CD4-positive, alpha-beta T cell treated with Interleukin-17A for 1 hour (primary cell): ENCODE measurements at places on chromosomes 1 and 21.

DNA sequence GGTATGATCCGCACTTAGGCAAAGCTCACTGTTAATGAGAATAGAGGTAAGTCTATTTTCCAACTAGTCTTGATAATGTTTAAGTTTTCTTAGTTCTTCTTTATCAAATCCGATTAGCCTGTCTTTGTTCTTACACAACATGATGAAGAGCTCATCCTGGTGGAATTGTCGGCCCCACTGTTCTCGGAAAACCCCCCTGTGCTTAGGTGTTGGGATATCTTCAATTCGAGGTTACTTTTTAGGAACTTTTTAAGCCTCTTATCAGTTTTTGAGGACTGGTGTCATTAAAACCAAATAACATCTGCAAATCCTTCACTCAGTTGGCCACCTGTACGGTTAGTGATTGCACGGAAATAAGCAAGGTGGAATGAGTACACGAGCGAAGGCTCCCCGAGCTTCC is 60.7 kb upstream of the KIF26B start:
- DNase-seq, result no peak

GRCh38 chr1:116879478-116880133 is 30.1 kb upstream of the PTGFRN start:
- DNase-seq, result no peak

DNA sequence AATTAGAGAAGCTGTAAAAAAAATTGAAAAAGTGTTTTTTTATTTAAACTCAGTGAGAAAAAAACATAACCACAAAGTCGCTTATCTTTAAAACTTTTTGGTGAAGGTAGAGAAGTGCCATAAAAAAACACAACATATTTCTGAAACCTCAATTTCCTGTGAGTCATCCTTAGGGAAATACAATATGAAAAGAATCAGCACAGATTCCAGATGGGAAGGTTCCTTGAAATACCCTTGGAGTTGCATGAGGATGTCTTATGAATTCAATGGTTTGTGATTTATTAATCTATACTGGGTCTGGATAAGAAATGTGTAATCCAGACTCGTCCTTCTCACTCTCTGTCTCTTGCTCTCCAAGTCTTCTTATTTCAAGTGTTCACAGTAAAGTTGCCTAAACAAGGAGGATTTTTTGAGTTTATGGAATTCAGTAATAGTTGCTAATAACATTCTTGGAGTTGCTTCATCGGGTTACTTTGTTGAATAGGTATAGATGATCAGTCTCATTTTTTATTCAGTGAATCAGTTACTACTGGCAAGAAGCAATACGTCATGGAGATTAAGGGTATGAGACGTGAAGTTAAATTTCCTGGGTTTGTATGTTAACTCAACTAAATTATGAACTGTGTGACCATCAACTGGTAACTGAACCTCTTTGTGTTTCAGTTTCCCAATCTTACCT is 191.4 kb downstream of the KCNK2 start:
- no peak for DNase-seq

DNA sequence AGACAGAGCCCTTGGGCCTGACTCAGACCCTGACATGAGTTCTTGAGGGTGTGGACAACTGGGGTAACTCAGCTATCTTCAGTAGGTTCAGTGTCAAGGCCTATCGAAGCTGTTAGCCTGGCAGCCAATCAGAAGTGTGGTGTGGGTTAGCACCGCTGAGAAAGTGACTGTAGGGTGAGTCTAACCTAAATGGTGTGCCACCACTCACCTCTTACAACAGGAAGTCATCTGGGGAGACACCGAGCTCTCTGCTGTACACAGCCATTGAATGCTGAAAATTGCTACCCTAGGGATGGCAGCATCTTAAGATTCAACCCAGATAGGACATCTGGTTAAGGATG is 44.6 kb downstream of the RASSF5 start:
- DNase-seq, result peak; percentile 92

DNA sequence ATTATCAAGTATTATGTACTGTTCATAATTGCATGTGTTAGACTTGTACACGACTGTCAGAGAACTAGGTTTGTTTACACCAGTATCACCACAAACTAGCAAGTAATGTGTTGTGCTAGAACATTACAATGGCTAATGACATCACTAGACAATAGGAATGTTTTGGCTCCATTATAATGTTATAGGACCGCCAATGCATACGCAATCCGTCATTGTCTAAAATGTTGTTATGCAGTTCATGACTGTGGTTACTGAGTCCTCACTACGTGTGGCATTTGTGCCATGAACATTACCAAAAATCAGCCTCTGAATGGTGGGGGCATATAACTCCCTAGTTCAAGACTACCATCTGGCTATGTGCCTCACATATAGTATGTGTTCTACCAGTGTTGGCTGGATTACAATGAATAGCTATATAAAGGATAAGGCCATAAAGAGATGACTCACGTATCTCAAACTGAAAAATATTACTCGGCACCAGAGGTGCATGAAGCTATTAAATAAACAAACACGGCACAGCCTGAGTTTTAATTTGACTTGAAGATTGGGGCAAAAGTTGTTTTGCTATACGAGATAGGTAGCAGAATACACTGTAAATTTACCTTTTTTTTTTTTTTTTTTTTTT is 89.1 kb upstream of the COL24A1 start:
- DNase-seq, result no peak

DNA sequence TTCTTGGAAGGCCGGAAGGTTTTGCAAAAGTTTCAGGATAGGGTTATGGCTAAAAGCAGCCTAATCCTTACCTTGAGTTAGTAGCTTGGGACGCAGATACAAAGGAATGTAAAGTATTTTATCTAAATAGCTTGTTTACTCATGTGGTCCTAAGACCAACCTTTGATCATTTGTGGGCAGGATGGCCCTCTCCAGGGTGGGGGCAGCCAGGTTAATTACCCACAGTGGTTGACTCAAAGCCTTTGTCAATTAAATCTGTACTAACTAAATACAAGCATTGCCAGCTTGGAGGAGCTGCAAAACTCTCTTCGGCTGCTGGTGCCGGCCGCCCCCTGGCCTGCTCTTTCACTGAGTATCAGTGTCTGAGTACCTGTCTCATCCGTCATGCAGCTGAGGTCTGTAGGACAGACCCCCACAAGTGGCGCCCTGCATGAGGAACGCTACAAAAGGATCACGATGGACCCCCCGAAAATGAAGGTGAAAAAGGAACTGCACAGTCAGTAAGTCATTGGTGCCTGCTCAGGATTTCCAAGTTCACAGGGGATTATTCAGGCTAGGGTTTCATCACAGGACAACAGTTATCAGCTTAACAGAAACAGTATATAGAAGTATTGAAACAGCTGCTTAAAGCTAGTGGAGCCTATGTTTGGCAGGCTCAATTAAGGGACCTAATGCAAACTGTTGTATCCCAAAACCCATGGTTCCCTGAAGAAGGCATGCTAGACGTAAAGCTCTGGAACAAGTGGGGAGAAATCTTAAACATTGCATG is 212.5 kb upstream of the MAP1LC3C start:
- no peak for DNase-seq

- no peak for DNase-seq
These were observed 22.6 kb downstream of the NPL start for GRCh38 chr1:182811975-182812722.

GRCh38 chr1:212549503-212550017 is 59.0 kb upstream of the ATF3 start:
- no peak for DNase-seq

DNA sequence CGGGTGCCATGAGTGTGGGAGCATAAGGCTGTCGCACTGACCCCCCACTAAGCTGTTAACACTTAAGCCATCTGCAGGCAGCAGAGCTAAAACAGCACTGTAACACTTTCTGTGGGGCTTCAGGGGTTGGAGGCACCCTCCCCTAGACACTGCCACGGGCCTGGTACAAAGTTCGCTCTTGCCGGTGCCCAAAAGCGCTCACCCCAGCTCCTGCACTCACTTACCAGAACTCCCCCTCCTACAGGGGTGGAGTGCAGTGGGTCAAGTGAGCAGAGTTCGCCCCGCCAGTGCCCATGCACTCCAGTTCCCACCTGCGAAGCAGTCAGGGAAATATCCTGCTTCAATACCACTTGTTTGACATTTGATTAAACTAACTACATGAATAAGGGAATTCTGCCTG is 46.3 kb upstream of the CFAP298 start:
- no peak for DNase-seq

DNA sequence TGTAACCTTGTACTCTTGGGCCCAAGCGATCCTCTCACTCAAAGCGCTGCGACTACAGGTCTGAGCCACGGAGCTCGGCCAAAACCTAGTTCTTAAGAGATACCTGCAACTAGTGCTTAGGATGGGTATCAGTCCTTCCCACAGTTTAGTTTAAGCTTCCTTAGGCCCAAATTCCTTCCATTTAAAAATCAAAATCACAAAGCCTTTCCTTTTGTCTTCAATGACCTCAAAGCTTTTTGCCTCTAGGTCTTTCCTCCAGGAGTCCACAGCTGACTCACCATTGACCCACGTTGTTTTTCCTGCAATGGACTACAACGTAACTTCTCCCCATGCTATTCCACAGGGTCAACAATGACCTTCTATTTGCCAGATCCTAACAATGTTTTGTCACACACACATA is 64.0 kb downstream of the APP start:
- DNase-seq, result no peak

DNA sequence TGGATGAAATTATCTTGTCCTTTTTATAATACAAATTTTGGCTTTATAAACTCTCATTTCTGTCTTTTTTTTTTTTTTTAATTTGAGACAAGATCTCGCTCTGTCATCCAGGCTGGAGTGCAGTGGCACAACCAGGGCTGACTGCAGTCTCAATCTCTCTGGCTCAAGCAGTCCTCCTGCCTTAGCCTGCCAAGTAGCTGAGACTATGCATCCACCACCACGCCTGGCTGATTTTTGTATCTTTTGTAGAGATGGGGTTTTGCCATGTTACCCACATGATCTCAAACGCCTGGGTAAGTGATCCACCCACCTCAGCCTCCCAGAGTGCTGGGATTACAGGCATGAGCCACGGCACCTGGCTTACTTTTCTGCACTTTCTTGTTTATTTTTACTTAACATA is 7.5 kb downstream of the TOR1AIP1 start:
- no peak for DNase-seq

DNA sequence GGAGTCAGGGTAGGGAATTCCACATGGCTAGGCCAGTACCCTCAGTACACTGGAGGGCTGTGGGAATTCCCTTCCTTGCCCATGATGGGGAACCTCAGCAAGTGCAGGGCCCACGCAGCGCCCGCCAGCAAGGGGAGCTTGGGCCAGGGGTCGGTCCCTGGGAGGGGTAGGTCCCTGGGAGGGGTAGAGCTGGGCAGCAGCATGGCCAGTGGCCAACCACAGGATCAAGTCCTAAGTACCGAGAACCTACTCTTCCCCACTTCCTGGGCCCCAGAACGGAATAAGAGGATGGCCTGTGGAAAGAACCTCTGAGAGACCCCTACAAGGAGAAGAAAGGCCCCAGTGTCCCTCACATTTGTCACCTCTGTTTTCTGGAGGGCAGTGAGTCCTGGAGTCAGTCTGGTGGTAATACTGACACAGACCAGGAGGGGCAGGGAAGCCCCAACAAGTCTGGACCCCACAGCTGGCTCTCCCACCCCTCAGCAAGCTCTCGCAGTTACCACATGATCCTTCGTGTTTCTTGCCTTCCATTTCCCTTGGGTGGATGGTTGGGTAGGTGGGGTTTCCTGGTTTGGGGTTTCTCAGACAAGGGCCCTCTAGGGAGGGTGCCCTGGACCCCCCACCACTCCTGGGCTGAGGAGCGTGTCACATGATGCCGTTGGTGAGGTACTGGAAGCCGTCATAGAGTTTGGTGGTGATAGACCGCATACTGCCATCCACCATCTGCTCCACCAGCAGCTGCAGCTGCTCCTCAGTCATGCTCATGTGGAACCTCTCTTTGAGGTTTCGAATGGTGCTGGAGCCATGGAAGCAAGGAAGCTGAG is 10.3 kb downstream of the ZNF687 start:
- no peak for DNase-seq

DNA sequence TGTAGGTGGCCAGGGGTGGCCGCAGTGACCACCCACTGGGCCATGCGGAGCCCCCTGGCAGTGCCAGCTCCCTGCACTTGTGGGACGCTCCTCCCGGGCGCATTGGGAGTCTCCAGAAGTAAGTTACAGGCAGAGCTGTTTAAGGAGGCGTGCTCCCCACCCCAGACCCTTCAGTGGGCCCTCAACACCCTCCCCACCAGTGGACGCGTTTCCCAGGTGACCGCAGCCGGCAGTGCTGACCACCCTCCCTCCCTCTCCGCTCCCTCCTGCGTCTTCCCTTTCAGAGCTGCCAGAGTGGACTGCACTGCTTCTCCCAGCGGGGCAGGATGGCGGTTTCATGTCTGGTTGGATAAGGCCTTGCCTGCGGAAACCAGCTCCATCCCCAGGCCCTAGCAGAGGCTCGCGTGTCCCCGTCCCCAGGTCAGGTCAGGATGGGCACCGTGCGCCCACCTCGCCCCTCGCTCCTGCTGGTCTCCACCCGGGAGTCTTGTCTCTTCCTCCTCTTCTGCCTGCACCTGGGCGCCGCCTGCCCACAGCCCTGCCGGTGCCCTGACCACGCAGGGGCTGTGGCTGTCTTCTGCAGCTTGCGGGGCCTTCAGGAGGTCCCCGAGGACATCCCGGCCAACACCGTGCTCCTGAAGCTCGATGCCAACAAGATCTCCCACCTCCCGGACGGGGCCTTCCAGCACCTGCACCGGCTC is 1.1 kb downstream of the LRRC3 start:
- no peak for DNase-seq

- peak; percentile 50 for DNase-seq
These were observed 1.4 kb upstream of the FDPS start for GRCh38 chr1:155307247-155307740.

DNA sequence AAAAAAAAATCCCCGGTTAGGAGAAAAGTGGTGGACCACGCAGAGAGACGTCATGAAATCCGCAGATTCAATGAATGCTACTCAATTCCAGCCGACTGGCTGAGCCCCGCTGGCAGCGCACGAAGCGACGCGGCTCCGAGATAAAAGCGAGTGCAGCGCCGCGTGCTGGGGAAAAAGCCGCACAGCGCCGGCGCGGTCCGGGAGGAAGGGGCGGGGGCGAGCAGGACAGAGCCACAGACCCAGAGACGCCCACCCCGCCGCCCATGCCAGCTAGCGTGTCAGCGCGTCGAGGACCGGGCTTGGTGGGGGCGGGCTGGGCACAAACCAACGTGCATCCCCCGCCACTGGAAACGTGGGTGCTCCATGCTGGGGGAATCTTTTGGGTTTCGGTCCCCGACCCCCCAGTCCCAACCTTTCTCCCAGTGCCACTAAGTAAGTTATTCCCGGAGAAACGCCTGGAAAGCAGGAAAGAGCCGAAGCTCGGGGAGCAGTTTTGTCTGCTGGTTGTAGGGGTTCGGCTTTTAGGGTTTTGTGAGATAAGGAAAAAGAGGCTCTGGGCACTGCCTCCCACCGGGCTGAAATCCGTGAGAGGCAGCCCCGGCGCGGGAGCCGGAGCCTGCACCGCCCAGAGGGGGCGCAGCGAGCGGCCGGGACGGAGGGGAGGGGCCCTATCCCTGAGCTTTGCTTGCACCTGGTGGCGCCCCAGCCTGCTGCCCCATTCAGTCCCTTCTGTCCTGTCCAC is at the start of gene KCNJ6:
Gene KCNJ6, minus strand, starts transcription at position 148 of the 742 bp plus-strand sequence. CDS start 75,775 bp downstream, outside the sequence.
- no peak for DNase-seq

- DNase-seq, result no peak
These were observed 1197.0 kb downstream of the AMY1C start for GRCh38 chr1:104946558-104947210.

GRCh38 chr1:163928651-163929050 is 606.9 kb downstream of the NUF2 start:
- no peak for DNase-seq
